Fibroblast of skin of right biceps (primary cell): ENCODE measurements at places on chromosomes 12 and 14.

- no peak for DNase-seq
These were observed 117.2 kb upstream of the DNM1L start for GRCh38 chr12:32561931-32562341.

- DNase-seq: no peak
These were observed 689.8 kb downstream of the SLC6A15 start for GRCh38 chr12:84222841-84223240.

- peak; percentile 51 for DNase-seq
These were observed 27.5 kb upstream of the MDM1 start for GRCh38 chr12:68359674-68360073.

GRCh38 chr12:109571773-109572505 is 1.4 kb downstream of the MMAB start:
- DNase-seq: no peak

DNA sequence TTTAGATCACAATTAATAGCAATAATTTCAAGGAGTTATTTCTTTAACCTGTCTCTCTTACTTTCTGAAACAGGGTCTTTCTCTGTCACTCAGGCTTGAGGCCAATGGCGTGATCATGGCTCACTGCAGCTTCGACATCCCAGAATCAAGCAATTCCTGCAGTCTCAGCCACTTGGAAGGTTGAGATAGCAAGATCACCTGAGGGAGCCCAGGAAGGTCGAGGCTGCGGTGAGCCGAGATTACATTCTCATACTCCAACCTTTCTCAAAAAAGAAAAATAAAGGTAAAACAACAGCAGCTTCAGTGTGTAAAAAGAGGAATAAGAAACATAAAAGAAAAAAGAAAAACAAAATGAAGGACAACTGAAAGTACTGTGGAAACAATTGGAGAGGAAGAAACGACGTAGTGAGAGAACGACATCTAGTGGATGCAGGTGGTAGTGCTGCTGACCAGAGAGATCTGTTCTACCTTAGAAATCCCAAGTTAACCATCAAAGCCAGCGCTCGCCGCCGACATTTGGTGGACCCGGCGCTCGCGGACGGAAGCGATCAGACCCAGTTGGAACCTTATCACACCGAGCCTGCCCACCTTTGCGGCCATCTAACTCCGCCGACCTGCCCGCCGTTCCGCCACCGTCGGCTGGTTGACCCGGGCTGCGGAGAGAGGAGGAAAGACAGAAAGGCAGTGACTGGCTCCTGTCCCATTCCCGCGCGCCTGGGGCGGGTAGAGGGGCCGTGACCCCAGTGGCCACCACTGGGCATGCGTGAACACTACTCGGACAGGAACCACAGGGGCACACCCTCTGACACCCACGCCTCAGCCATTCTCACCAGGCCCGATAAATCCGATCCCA is 196.1 kb downstream of the ALG10 start:
- DNase-seq: peak; percentile 2

- DNase-seq: no peak
These were observed 43.9 kb upstream of the ABCC9 start for GRCh38 chr12:21985155-21985554.

DNA sequence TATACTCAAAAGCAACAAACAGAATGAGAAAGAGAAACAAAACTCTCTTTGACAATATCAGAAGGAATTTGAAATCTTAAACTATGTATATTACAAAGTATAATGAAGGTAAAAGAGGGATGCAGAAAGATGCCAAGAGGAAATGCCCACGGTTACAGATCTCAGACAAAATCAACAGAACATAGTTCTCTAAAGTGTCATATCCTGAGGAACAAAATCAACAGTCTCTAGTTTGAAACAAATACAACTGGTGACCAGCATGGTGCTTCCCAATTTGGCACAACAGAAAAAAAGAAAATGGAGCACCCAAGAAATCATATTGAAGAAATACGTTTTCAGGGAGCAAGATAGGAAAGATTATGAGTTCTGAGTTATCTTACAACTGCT is 116.5 kb downstream of the METTL25 start:
- DNase-seq: peak; percentile 6

GRCh38 chr12:22682663-22683062 is 57.7 kb downstream of the ETNK1 start:
- no peak for DNase-seq

GRCh38 chr12:64181430-64182291 is 40.4 kb downstream of the KICS2 start:
- DNase-seq: peak; percentile 99

GRCh38 chr12:43761500-43761899 is 2.7 kb downstream of the IRAK4 start:
- DNase-seq: no peak

- DNase-seq: peak; percentile 70
These were observed 18.7 kb downstream of the ZBTB39 start for GRCh38 chr12:56987551-56988053.

GRCh38 chr14:72169521-72169920 is 237.3 kb downstream of the RGS6 start:
- no peak for DNase-seq

DNA sequence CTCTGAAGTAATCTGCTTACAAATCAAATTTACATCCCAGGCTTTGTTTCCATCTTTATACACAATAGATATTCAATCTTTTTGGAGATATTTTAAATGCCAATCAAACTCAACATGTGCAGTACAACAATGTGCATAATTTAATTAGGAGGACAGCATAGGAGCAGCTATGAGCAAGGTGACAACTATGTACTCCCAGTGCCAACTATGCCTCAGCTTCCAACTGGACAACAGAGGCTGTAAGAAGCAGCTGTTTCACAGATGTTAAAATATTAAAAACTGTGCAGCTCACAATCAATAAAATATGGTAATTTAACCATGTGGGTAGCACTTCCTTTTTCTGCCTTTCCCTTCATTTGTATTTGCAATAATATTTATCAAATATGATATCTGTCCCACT is 99.9 kb downstream of the ST8SIA1 start:
- peak; percentile 69 for DNase-seq

DNA sequence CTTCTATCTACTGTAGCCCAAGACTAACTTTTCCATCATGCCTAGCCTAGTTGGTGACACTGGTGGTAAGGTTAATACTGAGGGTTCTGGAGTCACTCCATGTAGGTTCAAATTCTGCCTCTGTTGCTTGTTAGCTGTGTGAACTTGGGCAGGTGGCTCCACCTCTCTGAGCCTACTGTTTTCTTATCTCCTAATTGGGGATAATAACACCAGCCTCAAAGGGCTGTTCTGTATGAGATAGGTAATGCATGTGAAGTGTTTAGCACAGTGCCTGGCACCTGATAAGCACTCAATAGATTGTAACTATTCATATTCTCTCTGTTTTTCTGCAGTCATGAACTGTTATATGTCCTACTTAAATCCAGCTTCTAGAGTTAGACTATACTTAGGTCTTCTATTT is 17.5 kb upstream of the SPPL3 start:
- DNase-seq: no peak

DNA sequence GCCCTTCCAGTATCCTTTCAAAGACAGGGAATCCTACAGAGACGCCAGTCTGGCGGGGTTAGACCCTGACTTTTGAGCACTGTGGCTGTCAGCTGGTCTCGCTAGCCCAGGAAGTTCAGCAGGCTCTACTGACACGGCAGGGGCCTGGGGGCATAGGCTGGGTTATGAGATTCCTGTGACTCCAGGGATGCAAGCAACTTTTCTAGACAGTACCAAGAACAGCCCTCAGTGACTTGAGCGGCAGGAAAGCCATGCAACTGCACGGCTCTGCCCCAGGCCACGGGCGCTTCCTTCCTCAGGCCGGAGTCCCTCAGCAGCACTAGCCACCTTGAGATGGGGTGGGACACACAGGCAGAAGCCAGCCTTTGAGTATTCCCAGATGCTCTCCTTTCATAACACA is 5.1 kb upstream of the SIVA1 start:
- DNase-seq: no peak

- peak; percentile 83 for DNase-seq
These were observed 182.3 kb downstream of the NTF3 start for GRCh38 chr12:5614256-5614655.

DNA sequence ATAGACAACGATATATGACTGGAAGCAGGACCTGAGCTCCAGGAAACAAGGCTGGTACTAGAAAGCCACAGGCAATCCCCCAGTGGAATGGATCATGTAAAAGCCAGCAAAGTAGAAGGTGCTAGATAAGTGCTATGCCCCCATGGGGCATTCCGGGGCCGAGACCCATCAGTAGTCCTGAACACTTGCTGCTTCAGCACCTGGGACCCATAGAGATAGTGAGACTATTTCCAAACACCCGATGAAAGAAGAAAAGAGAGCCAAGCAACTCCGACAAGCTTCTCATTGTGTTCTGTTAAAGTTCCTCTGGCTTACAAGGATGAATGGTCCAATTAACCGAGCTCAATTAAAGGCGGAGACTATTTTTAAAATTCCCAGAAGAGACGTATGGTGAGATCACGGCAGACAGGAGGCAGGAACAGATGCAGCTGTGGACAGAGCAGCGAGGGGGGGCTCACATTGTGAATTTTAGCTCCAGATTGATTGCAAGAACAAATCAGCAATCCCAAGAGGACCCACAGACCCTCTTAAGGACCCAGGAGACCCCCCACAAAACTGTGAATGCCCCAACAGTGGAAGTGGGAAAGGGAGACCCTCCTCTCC is 142.5 kb upstream of the OVCH1 start:
- DNase-seq: no peak

DNA sequence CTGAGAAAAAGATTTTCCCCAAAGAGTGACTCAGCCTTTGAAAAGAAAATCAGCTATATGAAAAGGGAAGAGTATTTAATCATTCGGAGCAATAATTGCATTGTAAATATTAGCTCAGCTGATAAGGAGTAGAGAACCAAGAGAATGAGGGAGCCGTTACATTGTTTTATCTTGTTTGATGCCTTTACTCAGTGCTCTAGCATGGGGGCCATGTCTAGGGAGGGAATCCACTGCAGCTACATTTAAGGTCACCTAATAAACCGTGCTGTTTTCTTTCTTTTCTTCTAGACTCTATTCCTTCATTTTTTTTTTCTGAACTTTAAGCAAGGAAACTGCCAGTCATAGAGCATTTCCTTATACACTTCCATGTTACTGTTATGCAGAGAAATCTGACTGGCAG is 447.0 kb downstream of the DIO2 start:
- no peak for DNase-seq

GRCh38 chr14:89870316-89870715 is 84.2 kb downstream of the EFCAB11 start:
- DNase-seq: peak; percentile 85

DNA sequence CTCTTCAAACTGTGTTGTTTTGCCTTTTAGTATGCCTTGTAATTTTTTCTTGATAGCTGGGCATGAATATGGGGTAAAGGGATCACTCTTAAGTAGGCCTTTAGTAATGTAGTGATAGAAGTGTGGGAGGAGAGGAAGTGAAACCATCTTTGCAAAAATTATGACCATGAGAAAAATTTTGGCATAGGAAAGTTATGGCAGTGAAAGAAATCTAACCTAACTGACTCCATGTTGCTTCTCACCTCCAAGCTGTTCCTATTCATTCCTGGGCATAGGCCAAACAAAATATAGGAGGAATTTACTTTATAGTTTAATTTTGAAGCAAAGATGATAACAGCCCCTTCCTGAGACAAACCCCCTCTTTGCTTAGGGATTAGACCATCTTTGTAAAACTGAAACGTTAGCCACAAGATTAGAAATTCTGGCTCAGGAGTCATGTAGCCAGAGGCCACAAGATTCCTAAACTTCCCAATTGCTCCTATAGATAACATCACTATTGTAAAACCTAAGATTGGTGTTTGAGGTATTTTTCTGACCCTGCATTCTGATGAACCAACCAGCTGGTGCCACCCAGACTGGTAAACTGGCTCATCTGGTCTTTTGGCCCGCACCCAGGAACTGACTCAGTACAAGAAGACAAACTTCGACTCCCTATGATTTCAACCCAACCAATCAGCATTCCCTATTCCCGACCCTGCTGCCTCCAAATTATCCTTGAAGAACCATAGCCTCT is 45.8 kb downstream of the CRADD start:
- peak; percentile 54 for DNase-seq

DNA sequence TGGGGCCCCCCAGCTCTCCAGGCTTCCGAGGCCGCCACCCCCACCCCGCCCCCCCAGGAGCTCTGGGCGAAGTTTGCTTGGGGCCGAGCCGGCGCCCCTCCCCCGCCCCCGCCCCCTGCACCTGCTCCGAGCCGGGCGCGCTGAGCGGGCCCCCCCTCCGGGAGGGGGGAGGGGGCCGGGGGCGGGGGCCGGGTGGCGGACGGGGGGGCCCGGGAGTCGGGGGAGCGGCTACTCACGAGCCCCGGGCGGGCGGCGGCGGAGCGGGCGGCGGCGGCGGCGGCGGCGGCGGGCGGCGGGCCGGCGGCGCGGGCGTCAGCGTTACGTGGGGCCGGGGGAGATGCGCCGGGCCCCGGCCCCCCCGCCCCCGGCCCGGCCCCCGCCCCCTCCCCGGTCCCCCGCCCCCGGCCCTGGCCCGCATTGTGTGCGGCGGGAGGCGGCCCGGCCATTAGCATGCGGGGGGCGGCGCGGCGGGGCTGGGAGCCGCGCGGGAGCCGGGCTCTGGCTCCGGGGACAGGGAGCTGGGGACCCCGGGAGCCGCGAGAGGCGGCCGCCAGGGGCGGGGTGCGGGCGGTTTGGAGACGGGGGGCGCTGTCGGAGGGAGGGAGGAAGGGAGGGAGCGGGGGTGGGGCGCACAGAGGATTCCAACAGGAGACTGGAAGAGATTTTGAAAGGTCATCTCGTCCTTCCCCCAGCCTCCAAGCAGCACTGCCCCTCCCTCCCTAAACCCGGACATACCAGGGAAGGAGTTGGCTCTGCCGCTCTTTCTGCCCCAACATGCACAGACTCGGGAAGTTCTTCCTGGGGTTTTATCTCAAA is at the start of gene ZNF219:
Gene ZNF219 (minus strand): TSS at position 580 of the 816 bp plus-strand sequence. CDS start 5,064 bp downstream, outside the sequence.
- peak; percentile 47 for DNase-seq

DNA sequence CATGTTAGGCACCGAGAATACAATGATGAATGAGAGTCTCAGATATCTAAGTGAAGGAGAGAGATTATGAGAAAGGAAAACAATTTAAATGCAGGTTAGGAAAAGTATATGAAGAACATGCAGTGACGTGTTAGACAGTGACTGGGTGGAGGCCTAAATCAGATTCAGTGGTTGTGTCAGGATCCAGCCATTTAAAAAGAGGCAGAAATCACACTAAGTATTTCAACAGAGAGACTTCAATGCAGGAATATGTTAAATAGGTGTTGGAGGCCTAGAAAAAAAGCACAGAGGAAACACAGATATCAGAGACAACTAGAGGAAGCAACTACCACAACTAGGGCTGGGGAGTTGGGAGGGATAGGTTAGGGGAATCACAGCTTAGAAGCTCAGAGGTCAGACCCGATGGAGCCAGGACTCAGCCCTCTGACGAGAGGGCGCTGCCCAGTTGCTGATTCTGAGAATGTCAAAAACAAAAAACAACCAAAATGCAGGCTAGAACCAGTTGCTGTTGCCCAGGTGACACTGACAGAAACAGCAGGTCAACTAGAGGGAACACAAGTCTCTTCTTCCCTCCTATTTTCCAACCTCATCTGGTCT is 3.0 kb upstream of the GARIN2 start:
- no peak for DNase-seq
